GM18507 (cell line): ENCODE measurements at places on chromosomes 5 and 9.

GRCh38 chr5:198516-199196, 7.4 kb downstream of the LRRC14B start:
- DNase-seq = no peak

- DNase-seq = no peak
Measured at GRCh38 chr5:148970228-148970627, 92.6 kb downstream of the SH3TC2 start.

DNA sequence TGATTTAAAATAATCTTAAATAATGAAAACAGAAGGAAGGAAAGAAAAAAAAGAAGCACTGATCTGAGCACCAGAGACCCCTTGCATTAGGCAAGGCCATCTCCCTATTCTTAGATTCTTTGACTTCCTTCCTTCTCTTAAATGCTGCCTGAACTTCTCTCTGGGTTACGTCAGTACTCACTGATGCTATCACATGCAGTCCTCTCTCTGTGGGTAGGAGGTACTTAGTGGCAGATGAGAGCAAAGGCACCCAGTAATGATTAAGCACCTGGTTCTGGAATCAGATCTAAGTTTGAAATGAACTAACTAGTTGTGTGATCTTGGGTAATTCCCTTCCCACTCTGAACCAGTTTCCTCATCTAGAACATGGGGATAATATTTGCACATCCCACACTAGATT, 110.3 kb upstream of the TBC1D2 start:
- DNase-seq = no peak

- DNase-seq = no peak
Measured at GRCh38 chr5:9176641-9177040, 369.2 kb downstream of the SEMA5A start.

- no peak for DNase-seq
Measured at GRCh38 chr5:65032250-65032649, 263.5 kb downstream of the CWC27 start.

- no peak for DNase-seq
Measured at GRCh38 chr5:98796197-98796972, 22.9 kb downstream of the RGMB start.

DNA sequence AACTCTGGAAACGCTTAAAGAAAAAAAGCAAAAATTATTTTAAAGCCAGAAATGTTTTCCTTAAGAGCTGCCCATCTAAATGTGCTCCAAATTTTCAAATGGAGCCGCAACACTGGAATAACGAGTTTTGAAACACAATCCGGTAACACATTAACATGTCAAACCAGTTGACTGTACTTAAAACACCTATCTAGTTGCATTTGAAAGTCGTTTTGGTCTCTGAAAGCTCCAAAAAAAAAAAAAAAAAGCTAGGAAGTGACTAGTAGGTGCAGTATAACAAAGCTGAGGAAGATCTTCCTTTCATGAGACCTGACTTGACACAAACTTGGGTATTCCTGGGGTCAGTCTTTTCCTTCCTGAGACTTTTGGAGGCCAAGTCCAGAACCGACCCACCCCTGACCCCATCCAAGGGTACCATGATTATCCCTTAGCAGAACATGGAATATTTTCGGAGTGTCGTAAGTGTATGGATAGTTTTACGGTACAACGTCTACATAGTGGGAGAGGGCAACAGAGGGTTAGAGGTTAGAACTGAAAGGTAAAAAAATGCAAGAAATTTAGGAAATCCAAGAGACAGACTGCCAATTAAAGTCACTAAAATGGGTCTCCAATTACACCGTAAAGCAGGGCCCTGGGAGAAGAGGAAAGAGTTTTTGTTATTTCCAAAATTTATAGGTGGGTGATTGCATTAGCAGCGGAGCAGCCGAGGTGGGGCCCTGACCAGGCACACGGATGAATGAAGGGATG, 812 bp downstream of the CETN3 start:
- no peak for DNase-seq

- no peak for DNase-seq
Measured at GRCh38 chr9:89410641-89411350, 87.1 kb downstream of the SEMA4D start.

- DNase-seq = no peak
Measured at GRCh38 chr5:138369706-138370105, 17.2 kb downstream of the KDM3B start.

DNA sequence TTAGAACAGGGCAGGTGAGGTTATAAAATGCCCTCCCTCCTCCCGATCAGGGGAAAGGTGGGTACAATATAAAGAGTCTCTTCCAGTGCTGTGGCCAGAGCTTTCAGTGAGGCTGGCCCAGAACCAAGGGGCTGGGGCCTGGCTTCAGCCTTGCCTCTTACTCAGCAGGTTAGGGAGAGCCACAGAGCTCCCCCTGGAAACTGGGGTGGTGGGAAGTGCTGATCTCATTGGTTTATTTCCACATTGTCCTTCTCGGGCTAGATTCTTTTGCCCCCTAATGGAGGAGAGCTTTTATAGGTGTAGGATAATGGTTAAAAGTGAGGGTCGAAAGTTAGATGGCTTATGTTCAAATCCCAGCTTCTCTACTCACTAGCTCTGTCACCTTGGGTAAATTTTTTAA, 186.7 kb upstream of the TBC1D2 start:
- DNase-seq = no peak

- no peak for DNase-seq
Measured at GRCh38 chr5:98248949-98249348, 524.5 kb upstream of the RGMB start.

DNA sequence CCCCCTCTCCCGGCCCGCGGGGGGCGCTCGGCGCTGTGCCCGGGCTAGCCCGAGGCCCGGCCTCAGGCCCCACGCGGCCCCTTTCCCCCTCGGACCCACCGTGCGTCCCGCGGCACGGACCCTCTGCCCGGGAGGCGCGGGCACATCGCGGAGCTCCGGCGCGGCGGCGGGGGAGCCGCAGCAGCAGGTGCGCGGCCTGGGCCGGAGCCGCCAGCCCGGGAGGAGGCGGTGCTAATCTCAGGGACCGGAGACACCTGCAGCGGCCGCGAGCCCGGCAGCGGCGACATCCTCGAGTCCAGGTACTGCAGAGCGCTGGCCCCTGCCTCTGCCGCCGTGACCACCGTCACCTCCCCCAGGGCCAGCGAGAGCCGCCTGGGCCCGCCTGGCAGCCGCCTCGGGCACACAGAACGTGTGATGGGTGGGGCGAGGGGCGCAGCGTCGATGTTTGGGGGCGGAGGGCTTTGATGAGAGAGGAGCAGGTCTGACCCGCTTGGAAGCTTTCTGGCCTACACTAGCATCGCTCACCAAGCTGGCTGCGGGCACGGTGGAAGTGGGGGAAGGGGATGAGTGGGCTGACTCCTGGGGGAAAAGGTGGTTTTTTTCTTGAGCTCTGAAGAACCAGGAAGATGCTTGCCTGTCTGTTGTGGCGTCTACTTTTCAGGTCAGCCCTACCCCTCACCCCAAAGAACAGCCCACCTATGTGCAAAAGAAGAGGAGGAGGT, 524 bp downstream of the CYFIP2 start:
- no peak for DNase-seq

- no peak for DNase-seq
Measured at GRCh38 chr9:78958892-78959291, 612.9 kb upstream of the TLE4 start.

DNA sequence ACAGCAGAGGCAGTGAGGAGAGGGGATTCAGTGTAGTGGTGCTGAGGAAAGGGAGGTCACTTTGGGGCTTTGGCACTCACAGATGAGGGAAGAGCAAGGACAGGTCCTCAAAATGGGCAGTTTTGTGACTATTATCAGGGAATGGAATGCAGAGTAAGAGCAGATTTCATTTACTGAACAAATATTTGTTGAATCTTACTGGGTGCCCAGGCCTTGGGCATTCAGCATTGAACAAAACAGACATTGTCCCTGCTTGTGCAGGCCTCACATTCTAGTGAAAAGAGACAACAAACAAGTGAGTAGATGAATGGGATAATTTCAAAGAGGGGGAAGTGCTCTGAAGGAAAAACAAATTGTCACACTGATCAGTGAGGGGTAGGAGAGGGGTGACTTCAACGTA, 404.1 kb downstream of the DMRT2 start:
- DNase-seq = no peak

DNA sequence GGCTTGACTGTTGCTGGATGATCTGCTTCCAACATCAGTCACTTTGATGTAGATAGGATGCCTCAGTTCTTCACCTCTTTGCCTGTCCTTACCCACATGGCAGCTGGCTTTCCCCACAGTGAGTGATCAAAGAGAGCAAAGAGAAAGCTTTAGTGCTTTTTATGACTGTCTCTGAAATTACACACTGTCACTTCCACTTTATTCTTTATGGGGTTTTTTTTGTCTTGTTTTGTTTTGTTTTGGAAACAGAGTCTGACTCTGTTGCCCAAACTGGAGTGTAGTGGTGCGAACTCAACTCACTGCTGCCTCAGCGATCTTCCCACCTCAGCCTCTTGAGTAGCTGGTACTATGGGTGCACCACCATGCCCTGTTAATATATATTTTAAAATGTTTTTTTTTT, 32.4 kb upstream of the C5orf24 start:
- DNase-seq = no peak

DNA sequence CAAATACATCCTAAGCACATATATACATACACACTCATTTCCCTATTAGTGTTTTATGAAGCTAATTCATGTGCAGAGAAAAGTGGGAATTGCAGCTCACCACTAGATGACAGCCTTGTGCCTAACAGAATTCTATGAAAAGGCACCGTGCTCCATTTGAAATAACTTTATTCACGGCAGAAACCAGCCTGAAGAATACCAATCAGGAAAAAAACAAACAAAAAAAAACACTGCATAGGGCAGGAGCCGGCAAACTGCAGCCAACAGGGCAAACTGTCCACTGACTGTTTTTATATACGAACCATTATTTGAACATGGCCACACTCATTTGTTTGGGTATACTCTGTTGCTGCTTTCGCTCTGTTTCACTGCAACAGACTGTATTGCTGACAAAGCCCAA, 33.6 kb downstream of the ERMP1 start:
- no peak for DNase-seq

- no peak for DNase-seq
Measured at GRCh38 chr5:31913808-31914207, 260.3 kb downstream of the GOLPH3 start.

DNA sequence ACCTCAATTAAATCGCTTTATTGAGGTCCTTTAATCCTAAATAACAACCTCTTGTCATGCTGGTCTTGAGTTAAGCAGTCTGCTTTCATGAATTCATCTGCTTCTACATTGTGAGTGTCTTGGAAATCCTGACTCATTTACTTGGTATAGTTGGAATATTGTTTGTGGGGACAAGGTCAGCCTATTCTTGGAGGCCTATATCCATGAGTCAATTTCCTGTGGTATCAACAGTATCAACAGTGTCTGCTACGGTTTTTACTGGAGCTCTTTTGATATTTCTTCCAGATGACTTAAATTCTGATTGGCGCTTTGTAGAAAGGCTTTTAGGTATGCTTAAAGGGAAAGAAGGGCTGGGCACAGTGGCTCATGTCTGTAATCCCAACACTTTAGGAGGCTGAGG, 71.2 kb upstream of the PARP8 start:
- DNase-seq = no peak

DNA sequence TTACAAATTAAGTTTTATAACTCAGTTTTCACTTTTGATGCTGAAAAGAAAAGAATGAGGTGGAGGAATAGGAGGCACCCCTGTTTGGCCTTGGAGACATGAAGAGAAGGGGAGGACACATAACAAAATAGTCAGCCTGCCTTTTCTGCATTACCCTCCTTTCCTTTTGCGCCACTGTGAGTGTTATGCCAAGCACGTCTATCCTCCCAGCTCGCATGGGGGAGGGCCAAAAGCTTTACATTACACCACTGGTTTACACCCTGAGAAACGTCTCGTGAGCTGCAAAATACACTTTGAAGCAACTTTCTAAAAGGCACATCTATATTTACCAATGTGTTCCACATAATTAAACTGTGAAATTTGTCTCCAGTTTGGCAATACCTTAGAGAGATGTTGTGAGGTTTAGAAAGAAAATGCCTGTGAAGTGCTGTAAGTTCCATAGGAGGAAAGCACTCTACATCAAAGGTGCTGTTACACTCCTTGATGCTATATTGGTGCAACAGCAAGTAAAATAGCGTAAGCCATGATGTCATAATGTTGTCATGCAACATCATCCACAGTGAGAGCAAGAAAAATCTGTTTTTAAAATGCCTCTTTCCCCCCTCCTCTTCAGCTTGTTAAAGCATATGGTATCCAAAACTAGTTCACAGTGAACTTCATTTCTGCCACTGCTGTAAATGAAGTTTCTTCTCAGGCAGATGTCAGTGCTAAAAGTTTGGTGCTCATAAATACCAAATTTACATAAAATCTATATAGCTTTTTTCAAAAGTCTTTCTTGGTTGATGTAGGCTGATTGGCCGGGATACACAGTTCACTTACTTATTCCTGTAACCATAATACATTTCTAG, 50.3 kb downstream of the CETN3 start:
- DNase-seq = no peak
